RPMI8226 (cell line): ENCODE measurements at places on chromosomes 3 and 15.

- no peak for DNase-seq
Measured at GRCh38 chr3:186214670-186215069, 105.8 kb upstream of the ETV5 start.

DNA sequence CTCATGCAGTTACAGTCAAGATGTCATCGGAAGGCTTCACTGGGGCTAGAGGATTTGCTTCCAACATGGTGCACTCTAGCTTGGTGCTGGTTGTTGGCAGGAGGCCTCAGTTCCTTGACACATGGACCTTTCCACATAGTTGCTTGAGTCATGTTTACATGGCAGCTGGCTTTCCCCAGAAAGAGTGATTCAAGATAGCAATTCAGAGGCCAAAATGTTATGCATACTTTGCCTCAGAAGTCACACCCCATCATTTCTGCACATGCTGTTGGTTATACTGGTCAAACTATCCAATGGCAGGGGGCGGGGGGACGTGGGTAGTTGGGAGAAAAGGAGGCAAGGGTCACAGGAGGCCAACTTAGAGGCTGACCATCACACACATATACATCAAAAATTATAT, 58.7 kb downstream of the FOXB1 start:
- no peak for DNase-seq

DNA sequence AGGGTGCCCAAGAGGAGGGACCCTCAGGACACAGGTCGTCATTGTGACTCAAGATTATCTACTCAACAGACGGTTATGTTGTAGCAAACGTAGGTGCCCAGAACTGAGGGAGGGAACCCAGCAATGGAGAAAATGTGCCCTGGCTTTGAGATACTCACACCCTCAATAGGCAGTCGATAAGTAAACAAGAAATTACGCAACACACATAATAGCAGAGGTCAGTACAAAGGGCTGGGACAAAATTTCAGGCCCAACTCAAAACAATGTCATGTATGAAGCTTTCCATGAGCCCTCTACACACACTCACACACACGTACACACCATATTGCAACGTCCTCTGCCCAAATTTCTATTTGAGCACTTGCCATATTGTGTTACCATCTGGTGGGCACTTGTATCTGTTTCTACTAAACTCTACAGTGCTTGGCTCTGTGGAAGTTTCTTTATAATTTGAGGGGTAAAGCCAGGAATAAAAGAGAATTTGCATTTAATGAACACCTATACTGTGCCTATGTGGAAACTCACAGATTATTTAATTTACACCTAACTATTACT, 114.6 kb upstream of the TRIM42 start:
- no peak for DNase-seq

GRCh38 chr3:193773266-193774220, 180.5 kb downstream of the OPA1 start:
- DNase-seq: no peak

DNA sequence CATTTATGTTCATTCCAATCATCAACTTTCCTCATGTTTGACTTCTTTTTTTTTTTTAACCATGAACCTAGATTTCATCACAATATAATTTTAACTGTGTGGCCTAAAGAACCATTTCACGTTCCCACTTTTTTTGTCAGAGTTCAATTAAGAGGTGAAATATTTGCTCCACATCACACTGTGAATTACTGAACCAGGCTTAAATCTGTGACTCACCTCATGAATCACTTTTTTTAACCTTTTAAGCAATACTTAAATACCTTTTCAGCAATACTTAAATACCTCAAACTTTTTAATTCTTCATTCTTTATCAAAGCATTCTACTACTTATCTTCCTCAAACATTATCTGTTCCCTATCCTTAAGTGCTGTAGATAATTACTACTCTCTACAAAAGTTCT, 137.6 kb downstream of the SI start:
- no peak for DNase-seq

DNA sequence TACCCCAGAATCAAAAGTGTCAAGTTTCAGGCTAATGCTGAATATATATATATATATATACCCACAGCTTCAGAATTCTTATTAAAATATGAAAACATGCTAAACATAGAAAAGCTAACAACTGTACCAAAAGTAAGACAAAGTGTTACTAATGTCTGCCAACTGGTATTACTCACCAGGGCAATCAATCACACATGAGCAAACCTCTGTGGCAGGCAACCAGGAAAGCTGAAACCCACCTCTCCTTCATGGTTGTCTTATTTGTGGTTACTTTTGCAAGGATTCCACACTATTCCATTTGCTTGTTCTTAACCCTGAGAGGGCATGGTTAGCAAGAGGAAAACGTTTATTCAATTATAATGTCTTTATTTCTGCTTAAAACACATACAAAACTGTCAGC, 512.3 kb upstream of the MDFIC2 start:
- DNase-seq: no peak

- no peak for DNase-seq
Measured at GRCh38 chr3:150467381-150467780, 59.3 kb downstream of the TSC22D2 start.

GRCh38 chr3:148106062-148106461, 591.6 kb upstream of the AGTR1 start:
- no peak for DNase-seq

DNA sequence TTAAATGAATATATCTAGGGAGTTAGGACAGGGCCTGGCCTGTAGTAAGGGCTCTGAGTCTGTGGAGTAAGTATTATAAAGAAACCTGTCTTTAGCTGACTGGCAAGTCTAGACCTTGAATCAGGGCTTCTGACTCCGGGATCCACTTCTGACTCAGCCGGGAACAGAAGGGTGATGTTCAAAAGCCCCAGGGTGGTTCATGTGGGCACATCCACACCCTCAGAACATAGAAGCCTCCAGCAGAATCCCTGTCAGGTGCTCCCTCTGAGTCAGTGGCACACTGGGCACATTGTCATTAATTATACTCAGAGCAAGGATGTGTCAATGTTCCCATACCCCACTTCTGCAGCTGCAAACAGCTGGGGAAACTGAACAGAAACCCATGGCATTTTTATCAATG, 26.7 kb upstream of the SNRK start:
- DNase-seq: no peak

DNA sequence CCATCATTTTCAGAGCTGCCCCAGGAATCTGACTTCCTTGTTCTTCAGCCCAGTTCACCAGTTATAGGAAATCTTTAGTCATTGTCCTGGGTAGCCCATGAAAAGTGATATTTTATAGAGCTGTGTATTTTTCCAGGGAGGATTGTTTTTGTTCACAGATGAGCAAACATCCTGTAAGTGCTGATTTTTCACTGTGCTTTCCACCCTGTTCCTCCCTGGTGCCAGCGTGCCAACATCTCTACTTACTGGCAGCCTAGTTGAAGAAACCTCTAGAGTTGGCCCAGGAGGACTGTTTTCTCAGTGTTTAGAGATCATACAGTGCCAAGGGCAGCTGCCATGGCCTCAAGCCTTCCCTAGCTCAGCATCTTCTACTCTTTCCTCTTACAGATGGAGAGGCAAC, 41.3 kb downstream of the ST6GAL1 start:
- DNase-seq: no peak

GRCh38 chr15:81281766-81282605, 42.0 kb downstream of the STARD5 start:
- DNase-seq: no peak

- no peak for DNase-seq
Measured at GRCh38 chr3:77055841-77056341, 16.0 kb downstream of the ROBO2 start.

DNA sequence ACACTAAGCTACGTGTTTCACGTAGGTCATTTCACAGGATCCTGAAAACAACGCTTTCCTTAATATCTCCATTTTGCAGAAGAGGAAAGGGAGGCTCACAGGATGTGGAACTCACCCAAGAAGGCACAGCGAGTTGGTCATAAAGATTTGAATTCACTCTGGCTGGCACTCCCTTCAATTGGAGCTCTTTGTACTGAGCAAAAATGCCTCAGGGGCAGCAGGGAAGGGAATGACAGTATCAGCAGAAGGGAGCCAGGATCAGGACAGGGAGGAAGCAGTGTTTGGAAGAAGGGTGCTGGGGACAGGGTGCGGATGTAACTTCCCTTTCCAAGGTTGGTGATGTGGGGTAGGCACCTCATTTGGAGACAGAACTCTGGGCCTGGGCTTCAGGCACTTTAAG, 1.1 kb upstream of the ST6GAL1 start:
- no peak for DNase-seq
